ENCODE measurements at places on chromosomes 1 and 21.

DNA sequence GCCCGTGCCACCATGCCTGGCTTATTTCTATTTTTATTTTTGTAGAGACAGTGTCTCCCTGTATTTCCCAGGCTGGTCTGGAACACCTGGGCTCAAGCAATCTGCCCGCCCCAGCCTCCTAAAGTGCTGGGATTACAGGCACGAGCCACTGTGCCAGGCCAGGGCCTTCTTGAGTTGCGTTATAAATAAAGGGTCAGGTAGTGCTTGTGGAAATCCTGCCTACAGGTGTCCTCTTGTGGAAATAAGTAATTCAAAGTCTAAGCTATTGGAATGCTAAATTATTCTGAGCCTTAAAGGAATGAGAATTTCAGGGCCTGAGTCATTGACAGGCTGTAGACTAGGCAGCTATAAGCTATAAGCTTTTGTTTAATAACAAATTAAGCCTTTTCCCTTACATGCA lies 8.1 kb upstream of the SFT2D2 start:
- no peak for DNase-seq

DNA sequence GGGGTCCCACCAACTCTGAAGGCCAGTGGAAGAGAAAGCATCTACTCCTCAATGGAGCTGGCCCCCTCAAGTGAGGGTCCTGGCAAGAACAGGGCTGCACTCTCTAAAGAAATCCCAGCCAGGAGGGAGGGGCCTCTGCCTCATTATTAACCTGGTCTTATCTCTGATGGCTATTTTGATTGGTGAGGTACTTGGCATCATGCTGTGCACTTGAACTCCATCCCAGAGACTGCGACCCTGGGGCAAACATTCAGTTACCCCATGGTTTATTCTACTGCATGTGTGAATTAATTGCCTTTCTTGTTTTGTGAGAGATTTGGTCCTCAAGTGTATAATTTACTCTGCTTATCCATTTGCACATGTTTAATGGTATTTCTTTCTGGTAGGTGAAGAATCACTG lies 55.0 kb upstream of the ETV3 start:
- DNase-seq: no peak

DNA sequence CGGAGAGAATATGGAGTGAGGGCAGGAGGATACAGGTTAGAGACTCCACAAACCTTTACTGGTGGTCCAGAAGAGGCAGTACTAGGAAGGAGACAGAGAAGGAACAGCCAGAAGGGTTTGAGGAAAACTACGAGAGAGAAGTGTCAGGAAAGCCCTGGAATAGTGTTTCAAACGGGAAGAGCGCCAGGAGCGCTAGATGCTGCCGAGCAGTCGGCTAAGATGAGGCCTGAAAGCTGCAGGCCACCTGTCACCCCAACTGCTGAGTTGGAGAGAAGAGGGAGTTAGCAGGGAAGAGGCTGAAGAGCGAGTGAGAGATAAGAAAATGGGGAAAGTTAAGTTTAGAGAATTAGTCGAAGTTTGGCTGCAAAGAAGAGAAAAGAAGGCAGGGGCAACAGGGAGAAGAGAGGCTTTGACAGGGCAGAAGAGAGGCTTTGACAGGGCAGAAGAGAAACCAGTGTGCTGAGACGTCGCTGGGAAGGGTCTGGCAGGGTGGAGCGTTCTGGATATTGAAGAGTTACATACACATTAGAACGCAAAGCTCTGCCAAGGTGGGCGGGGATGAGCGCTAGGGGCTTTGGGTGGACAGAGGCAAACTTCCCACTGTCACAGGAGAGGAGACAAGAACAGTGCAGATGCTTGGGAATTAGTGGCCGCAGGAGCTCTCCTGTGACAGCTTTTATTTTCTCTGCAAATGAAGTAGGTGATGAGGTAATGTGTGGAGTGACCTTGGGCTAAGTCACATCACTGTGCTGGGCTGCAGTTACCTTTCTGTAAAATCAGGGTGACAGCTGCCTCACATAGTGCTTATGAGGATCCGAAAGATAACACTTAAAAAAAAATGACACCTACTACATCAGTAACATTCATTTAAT lies 31.2 kb downstream of the PCSK9 start:
- DNase-seq: no peak

DNA sequence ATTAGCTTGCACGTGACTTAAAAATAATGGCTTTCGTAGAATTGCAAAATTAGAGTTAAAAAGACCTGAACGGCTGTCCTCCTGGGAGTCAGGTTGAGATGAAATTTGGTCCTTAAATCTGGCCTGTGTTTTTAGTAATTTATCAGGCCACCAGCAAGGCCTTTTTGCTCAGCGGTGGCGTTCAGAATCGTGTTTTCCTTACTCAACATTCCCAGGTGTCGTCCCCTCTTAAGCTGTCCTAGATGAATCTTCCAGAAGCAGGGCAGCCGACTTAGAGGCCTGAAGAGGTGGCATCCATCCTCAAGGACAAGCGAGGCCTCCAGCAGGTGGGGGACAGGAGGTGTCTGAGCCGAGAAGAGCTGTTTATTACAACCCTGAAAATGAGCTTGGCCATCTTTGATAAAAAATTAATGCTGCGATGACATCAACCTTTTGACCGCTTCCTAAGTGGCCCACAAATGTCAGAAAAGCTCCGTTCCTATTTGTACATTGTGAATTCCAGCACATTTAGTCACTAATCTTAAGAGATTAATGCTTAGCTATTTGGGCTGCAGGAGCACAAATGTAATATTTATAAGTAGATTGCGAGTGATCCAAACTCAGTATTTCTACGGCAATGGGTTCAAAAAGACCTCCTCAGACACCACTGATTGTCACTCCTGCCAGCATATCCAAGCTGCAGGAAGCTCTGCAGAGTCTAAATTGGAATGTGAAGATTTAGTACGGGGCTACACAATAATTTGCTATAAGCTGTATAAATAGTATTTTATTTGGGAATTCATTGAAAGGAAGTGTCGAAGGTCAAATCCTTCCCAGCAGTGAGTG lies 344.1 kb upstream of the VAMP3 start:
- DNase-seq: no peak

GRCh38 chr1:51417496-51418383 lies 87.4 kb upstream of the TTC39A start:
- DNase-seq: no peak

DNA sequence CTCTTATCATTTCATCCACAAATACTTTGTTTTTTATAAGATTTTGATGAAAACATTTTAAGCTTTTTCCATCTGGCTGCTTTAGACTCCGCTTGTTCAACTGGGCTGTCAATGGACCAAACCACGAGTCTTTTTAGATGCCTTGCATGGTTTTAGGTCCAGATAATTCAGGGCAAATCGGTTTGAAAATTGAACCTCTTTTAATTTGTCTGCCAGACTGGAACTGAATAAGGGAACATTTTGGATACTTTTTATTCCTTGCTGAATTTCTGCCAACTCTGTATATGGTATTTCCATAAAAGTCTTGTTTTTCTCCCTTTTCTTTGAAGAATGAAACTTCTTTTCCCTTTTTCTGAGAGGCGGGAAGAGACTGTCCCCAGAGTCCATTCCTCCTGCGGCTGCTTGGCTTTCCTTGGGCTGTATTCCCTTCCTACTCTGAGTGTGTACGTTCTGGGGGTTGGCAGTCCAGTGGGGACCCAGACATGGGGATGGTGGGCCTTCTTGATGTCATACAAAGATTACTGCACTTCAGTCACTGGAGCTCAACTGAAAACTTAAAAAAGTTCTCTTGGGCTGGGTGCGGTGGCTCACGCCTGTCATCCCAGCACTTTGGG lies 46.5 kb upstream of the CNN3 start:
- no peak for DNase-seq

DNA sequence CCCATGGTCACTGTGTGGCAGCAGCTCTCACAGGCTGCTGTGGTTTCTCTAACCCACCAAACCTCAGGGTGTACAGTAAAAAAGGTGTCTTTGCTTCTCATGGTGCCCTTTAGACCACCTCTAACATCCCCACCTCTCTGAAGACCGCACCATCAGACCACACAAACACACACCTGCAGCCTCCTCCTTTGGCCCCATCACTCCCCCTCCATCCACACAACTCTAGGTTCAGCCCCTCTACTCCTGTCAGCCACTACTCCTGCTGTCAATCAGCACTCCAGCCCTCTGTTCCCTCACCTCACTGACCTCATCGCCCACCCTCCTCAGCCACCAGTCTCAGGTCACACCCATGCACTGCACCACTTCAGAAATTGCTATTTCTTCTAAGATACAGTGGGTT lies 7.5 kb downstream of the ZNF692 start:
- DNase-seq: no peak

GRCh38 chr1:229340496-229340895 lies 2.4 kb downstream of the CCSAP start:
- no peak for DNase-seq

GRCh38 chr1:192080684-192081083 lies 77.6 kb upstream of the RGS18 start:
- DNase-seq: no peak

DNA sequence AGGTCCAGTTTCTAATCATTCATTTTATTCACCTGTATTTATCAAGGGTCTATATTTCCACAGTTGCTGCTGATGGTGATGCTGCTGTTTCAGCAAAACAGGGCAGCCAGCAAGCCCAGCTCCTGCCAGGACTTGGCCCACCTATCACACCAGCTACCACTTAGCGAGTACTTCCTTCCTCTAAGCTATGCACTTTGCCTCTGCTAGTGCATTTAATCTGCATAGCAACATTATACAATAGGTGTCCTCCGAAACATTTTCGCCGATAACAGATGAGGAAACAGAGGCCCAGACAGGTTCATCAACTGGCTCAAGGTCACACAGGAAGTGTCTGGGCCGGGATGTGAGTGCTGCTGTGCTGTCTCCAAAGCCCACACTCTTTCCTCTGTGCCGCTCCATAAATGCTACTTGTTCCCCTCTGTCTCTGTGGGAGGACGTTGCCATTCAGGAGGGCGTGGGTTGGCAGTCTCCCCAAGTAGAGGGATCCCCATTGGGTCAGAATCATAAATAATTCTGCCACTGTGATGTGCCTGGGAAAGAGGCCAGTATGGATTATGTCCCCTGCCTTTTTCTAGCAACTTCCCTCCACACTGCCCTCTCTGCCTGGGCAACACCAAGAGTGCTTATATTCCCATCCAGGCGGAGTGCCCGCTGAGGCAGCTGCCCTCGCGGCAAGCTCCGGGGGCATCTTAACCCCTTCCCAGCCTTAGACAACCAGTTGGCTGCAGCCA lies 9.4 kb upstream of the PLEKHA6 start:
- no peak for DNase-seq

DNA sequence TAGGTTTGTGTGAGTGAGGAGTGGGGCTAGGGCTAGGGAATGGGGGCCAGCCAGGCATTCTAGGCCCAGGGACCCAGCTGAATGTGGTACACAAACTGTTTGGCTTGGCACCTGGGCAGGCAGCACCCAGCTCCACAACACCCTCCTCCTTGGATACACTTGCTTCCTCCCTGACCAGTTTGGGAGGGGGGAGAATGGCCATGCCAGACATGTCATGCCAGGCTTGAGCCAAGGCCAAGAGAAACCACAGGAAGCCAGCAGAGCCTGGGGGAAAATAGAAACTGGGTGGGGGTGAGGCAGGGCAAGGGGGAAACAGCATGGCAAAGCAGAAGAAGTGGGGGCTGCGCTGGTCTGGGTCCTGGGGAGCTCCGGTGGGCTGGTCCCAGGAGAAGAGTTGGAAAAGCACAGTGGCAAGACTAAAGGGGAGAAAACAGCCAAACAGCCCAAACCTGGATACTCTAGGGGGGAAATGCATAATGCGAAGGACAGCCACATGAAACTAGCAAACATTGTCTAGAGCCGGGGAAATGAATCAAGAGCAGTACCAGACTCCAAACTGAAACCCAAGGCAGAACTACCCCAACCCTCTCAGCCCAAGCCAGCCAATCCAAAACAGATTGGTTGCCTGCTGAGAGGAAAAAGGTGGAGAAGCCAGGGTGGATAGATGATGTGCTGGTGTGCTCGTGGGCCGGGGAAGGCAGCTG lies 47.9 kb downstream of the LGR6 start:
- no peak for DNase-seq

- no peak for DNase-seq
Observed at GRCh38 chr1:78426408-78426807, 64.4 kb upstream of the PTGFR start.

Measured in activated CD8-positive, alpha-beta memory T cell treated with anti-CD3 and anti-CD28 coated beads for 1 hour (primary cell).